ENCODE measurements at places on chromosomes 13 and 19. TPM values are rescaled to one million over a fixed set of nuclear protein-coding genes. Genes with fewer than 3 reads are reported as not detected.

- H3K4me3 ChIP-seq: no peak overlapping the region
- H3K27me3 ChIP-seq: no peaks in the 10 kb centered on the region
- H3K36me3 ChIP-seq: peaks cover 18% of the 10 kb centered on the region
- DNase-seq: no peak
Measured at GRCh38 chr13:41577436-41577835, 120.1 kb downstream of the RGCC start.

The PTGIR gene
- 27.5 TPM for total RNA-seq

DNA sequence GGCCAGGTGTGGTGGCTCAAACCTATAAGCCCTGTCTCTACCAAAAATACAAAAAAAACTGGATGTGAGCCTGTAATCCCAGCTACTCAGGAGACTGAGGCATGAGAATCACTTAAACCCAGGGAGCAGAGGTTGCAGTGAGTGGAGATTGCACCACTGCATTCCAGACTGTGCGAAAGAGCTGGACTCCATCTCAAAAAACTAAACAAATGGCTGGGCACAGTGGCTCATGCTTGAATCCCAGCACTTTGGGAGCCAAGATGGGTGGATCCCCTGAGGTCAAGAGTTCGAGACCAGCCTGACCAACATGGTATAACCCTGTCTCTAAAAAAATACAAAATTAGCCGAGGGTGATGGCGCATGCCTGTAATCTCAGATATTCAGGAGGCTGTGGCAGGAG is 34.9 kb upstream of the ZNF83 start:
- peaks cover 8% of the 10 kb centered on the region for H3K4me1 ChIP-seq
- no peaks in the 10 kb centered on the region for H3K27me3 ChIP-seq
- H3K27ac ChIP-seq: no peak overlapping the region
- H3K36me3 ChIP-seq: peaks cover 79% of the 10 kb centered on the region

GRCh38 chr19:36331353-36332228 is 47.4 kb downstream of the ZFP14 start:
- H3K27ac ChIP-seq: peak overlapping the region; percentile 33
- peak; percentile 86 for DNase-seq
- H3K4me1 ChIP-seq: peaks cover 22% of the 10 kb centered on the region
- peaks cover 50% of the 10 kb centered on the region for H3K36me3 ChIP-seq
- H3K4me3 ChIP-seq: peak overlapping the region; percentile 74
- no peaks in the 10 kb centered on the region for H3K27me3 ChIP-seq

DNA sequence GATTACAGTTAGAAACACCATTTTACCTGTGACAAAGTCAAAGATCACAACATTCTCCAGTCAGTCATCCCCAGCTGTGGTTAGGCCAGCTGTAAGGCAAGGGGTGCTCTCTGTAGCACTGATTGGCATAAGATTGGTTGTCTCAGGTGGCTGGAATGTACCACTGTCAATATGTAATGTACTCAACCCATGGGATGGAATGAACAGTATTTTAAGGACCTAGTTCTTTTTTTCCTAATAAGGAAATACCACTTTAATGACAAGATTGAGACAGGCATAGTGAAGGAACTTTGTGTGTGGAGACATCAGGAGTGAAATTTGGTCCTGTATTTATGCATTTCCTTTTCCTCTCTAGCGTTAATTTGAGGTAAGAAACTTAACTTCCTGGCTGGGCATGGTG is 310.7 kb downstream of the ITGBL1 start:
- H3K36me3 ChIP-seq: no peaks in the 10 kb centered on the region
- H3K4me3 ChIP-seq: no peak overlapping the region
- DNase-seq: no peak
- no peaks in the 10 kb centered on the region for H3K4me1 ChIP-seq
- peaks cover 24% of the 10 kb centered on the region for H3K27me3 ChIP-seq
- H3K27ac ChIP-seq: no peak overlapping the region

DNA sequence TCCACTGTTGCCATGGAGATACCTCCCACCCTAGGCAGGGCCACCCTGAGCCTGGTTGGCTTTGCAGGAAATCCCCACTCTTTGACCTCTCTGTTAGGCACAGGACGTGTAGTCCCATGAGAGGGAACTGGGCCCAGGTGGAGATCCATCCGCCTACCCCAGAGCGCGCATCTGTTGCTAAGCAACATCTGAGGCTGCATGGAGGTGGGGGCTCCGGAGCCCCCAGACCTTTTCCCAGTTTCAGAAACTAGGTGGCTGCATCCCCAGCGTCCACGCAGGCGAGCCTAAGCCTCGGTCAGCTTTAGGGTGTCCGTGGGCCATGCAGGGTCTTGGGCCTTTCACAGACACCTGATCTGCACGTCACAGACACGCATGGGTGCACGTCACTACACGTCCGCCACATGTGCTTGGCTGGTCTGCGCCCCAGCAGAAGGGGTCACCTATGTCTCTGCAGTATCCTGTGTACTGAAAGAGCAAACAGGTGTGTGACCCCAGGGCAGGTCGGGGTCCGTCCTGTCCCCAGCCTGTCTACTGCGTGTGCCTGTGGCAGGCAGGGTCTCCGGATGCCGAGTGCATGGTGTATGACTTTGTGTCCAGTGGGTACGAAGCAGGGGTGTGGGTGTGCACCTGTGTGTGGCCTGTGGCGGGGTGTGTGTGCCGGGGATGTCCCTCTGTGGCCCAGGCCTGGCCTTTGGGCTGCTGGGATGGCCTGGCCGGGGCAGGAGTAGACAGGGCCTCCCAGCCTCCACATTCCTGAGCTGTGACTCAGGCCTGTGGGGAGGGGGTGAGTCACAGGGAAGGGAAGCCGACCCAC is 4.1 kb upstream of the CIRBP start:
- peaks cover 53% of the 10 kb centered on the region for H3K4me1 ChIP-seq
- DNase-seq: no peak
- peak overlapping the region; percentile 78 for H3K27ac ChIP-seq
- H3K4me3 ChIP-seq: no peak overlapping the region
- peaks cover 2% of the 10 kb centered on the region for H3K27me3 ChIP-seq

The PSG7 gene
- not detected for total RNA-seq

The CYP2A6 gene
- total RNA-seq: not detected

The ADAMTSL5 gene
- total RNA-seq: 0.91 TPM

DNA sequence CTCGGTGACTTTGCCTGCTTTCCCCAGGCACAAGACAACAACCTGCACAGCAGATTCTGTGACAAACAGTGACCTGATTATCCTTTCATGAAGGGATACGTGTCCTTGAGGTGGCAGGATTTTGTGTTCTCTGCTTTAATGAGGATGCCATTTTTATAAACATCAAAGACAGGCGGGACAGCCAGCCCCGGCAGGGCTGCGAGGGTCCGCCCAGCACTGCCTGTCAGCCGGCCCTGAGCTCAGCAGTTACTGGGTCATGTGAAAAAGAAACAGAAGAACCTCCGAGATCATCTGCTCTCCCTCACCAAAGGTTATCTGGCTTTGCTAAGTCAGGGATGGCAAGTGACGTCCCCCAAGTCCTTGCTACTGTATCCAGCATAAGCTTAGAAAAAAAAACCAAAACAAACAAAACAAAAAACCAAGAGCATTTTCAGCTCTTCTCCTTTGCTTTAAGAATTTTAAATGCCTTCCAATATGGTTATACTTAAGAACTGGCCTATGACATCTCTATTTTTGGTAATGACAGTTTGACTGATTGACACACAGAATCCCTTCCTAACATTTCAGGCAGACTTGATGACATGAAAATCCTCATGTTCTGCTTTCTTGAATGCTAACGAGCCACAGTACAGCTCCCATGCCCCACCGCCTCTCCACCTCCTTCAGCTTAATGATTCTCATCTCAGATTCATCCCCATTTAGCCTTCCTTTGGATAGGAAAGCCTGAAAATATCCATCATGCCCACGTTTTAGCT is 666.6 kb upstream of the ARGLU1 start:
- no peaks in the 10 kb centered on the region for H3K4me1 ChIP-seq
- H3K36me3 ChIP-seq: no peaks in the 10 kb centered on the region
- no peak for DNase-seq
- H3K4me3 ChIP-seq: no peak overlapping the region
- no peak overlapping the region for H3K27ac ChIP-seq
- H3K27me3 ChIP-seq: no peaks in the 10 kb centered on the region

DNA sequence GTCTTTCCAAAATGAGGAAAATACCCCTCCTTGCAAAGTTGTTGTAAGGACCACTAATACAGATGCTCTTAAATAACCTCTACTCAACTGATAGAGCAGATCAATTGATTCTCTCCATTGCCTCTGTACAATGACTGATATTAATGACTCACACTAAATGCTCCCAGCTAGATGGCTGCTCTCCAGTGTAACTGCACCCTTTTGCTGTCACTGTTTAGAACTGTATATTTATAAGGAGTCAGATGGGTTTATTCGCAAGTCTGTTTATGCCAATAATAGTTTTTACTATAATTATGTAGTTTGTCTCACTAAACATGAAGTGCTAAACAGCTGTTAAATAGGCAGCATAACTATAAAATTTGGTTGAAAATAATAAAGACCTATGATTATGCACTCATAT is 21.0 kb upstream of the N4BP2L1 start:
- no peak for DNase-seq
- H3K27ac ChIP-seq: no peak overlapping the region
- no peak overlapping the region for H3K4me3 ChIP-seq
- H3K27me3 ChIP-seq: no peaks in the 10 kb centered on the region
- H3K4me1 ChIP-seq: peaks cover 12% of the 10 kb centered on the region

DNA sequence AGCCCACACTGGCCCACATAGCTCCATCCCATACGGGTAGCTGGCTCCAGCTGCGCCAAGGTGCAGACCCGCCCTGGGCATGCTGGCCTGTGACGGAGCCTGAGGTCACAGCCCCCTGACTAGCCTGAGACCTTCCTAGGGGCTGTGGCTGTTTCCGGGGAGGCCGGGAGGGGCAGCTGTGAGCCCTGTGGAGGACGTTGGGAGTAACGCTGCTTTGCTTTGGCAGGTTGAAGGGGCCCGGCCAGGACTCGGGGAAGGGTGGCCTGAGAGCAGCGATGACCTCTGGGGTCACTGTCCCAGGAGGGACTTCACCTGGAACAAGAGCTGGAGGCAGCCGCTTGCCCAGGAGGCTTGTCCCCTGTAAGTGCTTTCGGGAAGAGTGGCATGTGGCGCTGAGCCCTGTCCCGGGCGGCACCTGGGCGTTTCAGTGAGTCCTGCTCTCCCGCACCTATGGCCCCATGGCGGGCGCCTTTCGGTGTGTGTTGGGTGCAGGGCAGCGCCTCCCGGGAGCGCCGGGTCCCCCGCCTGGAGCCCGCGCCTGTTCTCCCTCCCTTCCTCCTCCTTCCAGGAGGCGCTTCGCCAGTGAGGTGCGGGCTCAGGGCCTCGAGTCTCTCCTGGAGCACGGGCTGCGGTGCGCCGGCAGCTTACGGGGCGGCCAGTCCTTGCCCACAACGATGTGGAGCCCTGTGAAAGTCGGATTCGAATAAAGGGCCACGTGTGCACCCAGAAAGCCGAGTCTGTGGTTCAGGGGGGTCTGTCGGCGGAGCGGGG is 1.1 kb upstream of the FAM174C start:
- H3K4me3 ChIP-seq: peak overlapping the region; percentile 55
- peaks cover 56% of the 10 kb centered on the region for H3K4me1 ChIP-seq
- H3K36me3 ChIP-seq: peaks cover 46% of the 10 kb centered on the region
- H3K27ac ChIP-seq: peak overlapping the region; percentile 64

The CYP4F11 gene
- not detected for total RNA-seq

DNA sequence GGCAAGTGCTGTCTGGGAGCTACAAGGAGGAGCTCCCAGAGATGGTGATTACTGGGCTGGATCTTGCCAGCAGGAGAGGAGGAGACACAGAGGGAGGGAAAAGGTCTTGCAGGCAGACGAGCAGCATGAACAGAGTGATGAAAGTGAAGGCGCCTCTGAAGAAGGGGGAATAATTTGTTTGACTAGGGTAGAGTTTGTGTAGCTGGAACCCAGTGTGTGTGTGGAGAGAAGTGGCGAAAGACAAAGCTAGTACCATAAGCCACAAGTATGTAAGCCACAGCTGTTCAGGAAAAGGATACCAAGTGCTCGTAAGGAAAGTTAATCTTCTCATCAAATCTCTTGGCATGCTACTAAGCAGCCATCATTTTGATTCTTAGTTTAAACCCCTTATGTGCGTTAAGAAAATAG is 5.4 kb downstream of the FLT1 start:
- no peak overlapping the region for H3K27ac ChIP-seq
- peaks cover 48% of the 10 kb centered on the region for H3K27me3 ChIP-seq
- H3K36me3 ChIP-seq: no peaks in the 10 kb centered on the region

DNA sequence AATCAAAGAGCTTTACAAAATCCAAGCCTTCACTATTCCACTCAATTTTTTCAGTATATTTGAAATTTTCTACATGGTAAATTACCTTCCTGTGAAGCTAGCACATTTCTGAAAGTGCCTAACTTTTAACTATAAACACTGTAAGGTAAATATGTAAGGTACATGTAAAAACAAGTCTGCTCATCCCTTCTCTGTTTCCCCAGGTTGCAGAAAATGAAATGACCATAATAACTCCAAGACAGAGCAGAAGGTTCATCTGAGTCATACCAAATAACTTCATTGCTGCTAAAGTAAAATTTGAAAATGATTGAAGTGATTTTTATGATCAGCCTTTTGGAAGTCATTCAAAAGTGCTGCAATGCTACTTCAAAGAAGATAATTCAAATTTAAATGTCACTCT is 28.6 kb downstream of the FGF14 start:
- no peak overlapping the region for H3K27ac ChIP-seq
- no peaks in the 10 kb centered on the region for H3K27me3 ChIP-seq
- no peaks in the 10 kb centered on the region for H3K4me1 ChIP-seq
- no peaks in the 10 kb centered on the region for H3K36me3 ChIP-seq
- H3K4me3 ChIP-seq: no peak overlapping the region
- DNase-seq: no peak

GRCh38 chr19:33175156-33175782 is 18.9 kb upstream of the LRP3 start:
- DNase-seq: no peak
- H3K4me3 ChIP-seq: peak overlapping the region; percentile 99
- peaks cover 5% of the 10 kb centered on the region for H3K36me3 ChIP-seq
- H3K27me3 ChIP-seq: peaks cover 5% of the 10 kb centered on the region

GRCh38 chr19:16203256-16204004 is 5.7 kb downstream of the AP1M1 start:
- H3K27me3 ChIP-seq: no peaks in the 10 kb centered on the region
- no peak for DNase-seq
- H3K4me1 ChIP-seq: peaks cover 72% of the 10 kb centered on the region
- H3K27ac ChIP-seq: no peak overlapping the region

GRCh38 chr13:43006893-43007631 is 15.0 kb upstream of the EPSTI1 start:
- no peak overlapping the region for H3K27ac ChIP-seq
- no peaks in the 10 kb centered on the region for H3K4me1 ChIP-seq
- no peak overlapping the region for H3K4me3 ChIP-seq
- DNase-seq: no peak
- peaks cover 20% of the 10 kb centered on the region for H3K27me3 ChIP-seq

GRCh38 chr13:111625526-111626315 is 305.3 kb downstream of the TEX29 start:
- DNase-seq: no peak
- H3K4me1 ChIP-seq: no peaks in the 10 kb centered on the region
- H3K4me3 ChIP-seq: no peak overlapping the region

- no peak overlapping the region for H3K4me3 ChIP-seq
- peaks cover 30% of the 10 kb centered on the region for H3K36me3 ChIP-seq
- no peak overlapping the region for H3K27ac ChIP-seq
- DNase-seq: no peak
Measured at GRCh38 chr13:112574834-112575613, 12.9 kb downstream of the TUBGCP3 start.

Measured in activated CD8-positive, alpha-beta memory T cell treated with anti-CD3 and anti-CD28 coated beads, Interleukin-2, amount 10 ng/mL, durations not matched to agents 7 days and 5 days (primary cell).